ENCODE measurements at places on chromosomes 1 and 21. TPM values are rescaled to one million over a fixed set of nuclear protein-coding genes. Genes with fewer than 3 reads are reported as not detected.
A peak's percentile ranks its signal among the peaks of the same experiment; 100 is the strongest.

DNA sequence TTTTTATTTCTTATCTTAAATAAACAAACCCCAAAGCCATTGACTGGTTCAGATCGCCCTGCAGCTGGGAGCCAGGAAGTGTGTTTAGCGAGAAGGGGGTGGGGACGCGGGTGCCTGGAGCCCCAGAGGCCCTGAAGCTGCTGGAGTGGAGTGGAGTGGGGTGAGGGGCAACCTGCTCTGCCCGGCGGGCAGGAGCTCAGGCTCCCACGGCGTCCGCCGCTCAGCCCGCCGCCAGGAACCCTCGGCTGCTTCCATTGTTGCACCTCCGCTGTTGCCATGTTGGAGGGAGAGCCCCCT is 673 bp downstream of the PIK3C2B start:
- peaks cover 10% of the 10 kb centered on the region for H3K36me3 ChIP-seq
- peak overlapping the region; percentile 95 for H3K27ac ChIP-seq
- peak overlapping the region; percentile 98 for H3K4me3 ChIP-seq
- peaks cover 42% of the 10 kb centered on the region for H3K4me1 ChIP-seq
- H3K27me3 ChIP-seq, result no peaks in the 10 kb centered on the region

GRCh38 chr1:82329226-82329625 is 528.5 kb downstream of the ADGRL2 start:
- no peak overlapping the region for H3K27ac ChIP-seq
- H3K4me1 ChIP-seq, result no peaks in the 10 kb centered on the region
- H3K27me3 ChIP-seq, result no peaks in the 10 kb centered on the region
- H3K4me3 ChIP-seq, result no peak overlapping the region

- no peaks in the 10 kb centered on the region for H3K36me3 ChIP-seq
- H3K4me3 ChIP-seq, result no peak overlapping the region
- H3K27ac ChIP-seq, result no peak overlapping the region
Measured at GRCh38 chr1:29523136-29523535, 286.8 kb downstream of the PTPRU start.

- H3K4me3 ChIP-seq, result no peak overlapping the region
- H3K27me3 ChIP-seq, result no peaks in the 10 kb centered on the region
- H3K4me1 ChIP-seq, result no peaks in the 10 kb centered on the region
Measured at GRCh38 chr1:226274138-226274537, 34.8 kb downstream of the LIN9 start.

DNA sequence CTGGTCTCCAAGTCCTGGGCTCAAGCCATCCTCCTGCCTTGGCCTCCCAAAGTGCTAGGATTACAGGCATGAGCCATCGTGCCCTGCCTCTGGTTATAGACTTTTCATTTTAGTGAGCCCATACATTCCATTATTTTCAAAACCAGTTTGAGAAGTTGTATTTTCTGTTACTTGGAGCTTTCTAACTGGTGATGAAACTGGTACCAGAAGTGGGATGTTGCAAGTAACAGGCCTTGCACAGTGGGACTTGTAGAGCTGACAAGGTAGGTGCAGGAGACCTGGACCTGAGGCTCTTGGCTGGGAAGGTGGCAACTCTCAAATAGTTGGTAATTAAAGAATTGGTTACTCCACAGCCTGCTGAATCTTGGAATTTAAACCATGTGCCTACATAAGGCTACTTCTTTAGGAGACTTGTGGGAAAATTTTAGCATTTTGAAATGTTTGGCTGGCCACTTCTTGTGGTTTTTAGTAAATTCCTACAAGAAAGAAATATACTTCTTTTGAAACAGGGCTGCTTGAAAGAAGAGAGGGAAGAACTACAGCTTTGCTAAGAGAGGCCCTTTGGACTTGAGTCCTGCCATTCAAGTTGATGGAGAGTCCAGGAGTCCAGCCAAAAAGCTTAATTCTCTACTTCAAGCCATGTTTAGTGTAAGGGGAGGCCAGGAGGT is 9.8 kb upstream of the ALPL start:
- H3K4me3 ChIP-seq, result no peak overlapping the region
- no peaks in the 10 kb centered on the region for H3K36me3 ChIP-seq
- no peak for DNase-seq

- H3K27ac ChIP-seq, result no peak overlapping the region
- H3K36me3 ChIP-seq, result no peaks in the 10 kb centered on the region
- H3K4me1 ChIP-seq, result peaks cover 39% of the 10 kb centered on the region
Measured at GRCh38 chr1:59699227-59699847, 115.4 kb upstream of the HOOK1 start.

DNA sequence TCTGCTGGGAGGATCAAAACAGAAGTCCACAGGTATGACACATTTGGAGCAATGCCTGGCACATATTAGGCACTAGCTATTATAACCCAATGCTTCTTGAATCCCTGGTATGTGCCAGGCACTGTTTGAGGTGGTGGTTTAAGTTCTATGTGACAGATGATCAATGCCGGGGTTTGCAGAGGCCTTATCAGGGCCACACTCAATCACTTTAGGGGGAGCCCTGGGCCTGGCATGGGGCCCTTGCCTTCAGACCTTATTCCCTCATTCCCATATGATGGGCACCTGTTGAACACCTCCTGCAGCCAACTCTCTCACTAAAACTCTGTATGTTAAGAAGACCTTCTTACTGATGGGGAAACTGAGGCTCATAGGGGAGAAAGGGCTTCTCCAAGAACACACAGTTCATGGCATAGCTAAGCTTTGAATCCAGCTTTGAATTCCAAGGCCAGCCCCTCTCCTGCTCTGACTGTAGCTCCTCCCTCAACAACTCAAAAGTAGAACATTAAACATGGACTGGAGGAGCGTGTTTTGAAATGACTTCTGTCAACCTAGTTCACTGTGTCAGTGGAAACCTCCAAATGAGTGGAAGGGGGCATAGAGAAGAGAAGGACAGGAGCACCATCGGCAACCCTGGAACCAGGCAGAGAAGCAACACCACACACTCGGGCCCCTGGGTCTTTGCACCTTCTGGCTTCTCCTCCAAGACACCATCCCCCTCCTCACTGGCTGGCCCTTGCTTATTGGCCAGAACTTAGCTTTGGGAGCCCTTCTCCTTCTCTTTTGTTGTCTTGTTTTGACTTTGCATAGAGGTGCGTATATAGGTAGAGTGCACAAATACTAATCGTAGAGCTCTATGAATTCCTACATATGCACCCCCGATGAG is 6.6 kb upstream of the IFFO2 start:
- no peak overlapping the region for H3K4me3 ChIP-seq
- no peak overlapping the region for H3K27ac ChIP-seq
- no peaks in the 10 kb centered on the region for H3K27me3 ChIP-seq

GRCh38 chr1:97674517-97674916 is 246.3 kb downstream of the DPYD start:
- H3K4me3 ChIP-seq, result no peak overlapping the region
- no peak overlapping the region for H3K27ac ChIP-seq
- H3K4me1 ChIP-seq, result no peaks in the 10 kb centered on the region
- no peaks in the 10 kb centered on the region for H3K27me3 ChIP-seq
- peaks cover 18% of the 10 kb centered on the region for H3K36me3 ChIP-seq
- no peak for DNase-seq

DNA sequence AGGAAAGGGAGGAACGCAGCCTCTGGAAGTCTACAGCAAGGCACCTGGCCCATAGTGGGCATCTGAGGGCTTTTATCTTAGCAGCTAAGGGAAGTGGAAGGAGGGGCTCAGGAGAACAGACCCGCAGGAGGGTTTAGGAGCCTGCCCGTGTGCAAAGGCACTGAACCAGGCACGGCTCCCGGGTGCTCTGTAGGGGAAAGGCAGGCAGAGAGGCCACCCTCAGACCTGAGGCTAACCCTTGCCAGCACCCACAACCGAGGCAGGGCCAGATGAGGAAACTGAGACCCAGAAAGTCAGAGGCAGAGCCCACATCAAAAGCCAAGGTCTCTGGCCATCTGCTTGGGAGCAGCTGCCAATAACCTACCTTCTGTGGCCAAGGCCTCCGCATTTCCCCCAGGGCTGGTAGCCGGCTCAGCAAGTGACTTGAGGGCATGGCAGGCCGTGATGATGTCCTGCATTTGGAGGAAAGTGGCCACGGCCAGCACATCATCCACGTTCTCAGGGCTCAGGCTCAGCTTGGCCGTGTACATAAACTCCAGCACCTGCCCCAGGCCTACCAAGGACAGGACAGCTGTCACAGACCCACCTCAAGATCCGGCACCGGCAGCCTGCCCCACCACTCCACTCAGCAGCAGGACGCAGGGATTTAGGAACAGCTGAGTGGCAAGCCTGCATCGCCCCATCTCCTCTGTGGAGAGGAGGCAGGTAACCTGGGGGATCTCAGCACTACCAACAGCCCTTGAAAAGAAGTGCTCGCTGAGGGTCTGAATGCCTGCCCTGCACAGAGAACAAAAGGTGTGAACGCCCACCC is 29.1 kb downstream of the ZBTB17 start:
- no peaks in the 10 kb centered on the region for H3K27me3 ChIP-seq
- no peak for DNase-seq
- peaks cover 66% of the 10 kb centered on the region for H3K36me3 ChIP-seq
- peaks cover 41% of the 10 kb centered on the region for H3K4me1 ChIP-seq
- no peak overlapping the region for H3K4me3 ChIP-seq
- H3K27ac ChIP-seq, result no peak overlapping the region

DNA sequence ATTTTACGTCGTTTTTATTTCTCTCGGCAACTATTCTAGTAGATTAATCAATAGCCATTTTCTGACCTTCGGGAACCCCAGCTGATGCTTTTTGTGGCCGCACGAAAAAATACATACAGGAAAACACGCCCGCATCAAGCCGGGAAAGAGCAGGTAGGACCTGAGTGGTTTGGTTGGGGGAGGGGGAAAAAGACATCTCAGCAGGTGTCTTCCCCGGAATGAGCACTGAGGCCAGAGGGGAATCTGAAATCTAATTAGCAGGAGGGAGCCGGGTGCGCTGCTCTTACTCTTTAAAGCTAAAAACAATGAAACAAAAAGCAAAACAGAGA is 618 bp upstream of the FOXD3 start:
- H3K4me1 ChIP-seq, result peaks cover 44% of the 10 kb centered on the region
- no peak for DNase-seq
- peaks cover 100% of the 10 kb centered on the region for H3K27me3 ChIP-seq

GRCh38 chr1:157289424-157290105 is 151.4 kb upstream of the ETV3 start:
- no peak for DNase-seq
- no peak overlapping the region for H3K27ac ChIP-seq
- no peak overlapping the region for H3K4me3 ChIP-seq
- no peaks in the 10 kb centered on the region for H3K27me3 ChIP-seq

DNA sequence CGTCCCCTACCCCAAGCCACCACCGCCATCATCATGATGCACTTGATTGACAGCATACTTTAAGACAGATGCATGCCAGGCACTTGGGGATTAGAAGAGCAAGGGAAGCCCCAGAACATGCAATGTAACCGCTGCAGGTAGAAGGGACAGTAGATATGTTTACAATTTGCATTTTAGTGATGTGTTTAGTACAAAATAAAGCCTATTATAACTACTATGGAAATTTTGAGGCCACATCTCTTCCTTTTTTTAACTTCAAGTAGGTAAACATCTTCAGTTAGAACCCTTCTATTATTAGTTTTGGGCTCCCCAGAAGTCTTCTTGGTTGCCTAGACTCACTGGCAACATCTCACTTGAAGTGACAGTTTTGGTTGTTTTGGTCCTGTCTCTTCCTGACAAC is 25.3 kb downstream of the CR1L start:
- no peak overlapping the region for H3K4me3 ChIP-seq
- H3K36me3 ChIP-seq, result no peaks in the 10 kb centered on the region
- H3K27me3 ChIP-seq, result peaks cover 43% of the 10 kb centered on the region
- peaks cover 6% of the 10 kb centered on the region for H3K4me1 ChIP-seq
- no peak for DNase-seq
- H3K27ac ChIP-seq, result no peak overlapping the region

DNA sequence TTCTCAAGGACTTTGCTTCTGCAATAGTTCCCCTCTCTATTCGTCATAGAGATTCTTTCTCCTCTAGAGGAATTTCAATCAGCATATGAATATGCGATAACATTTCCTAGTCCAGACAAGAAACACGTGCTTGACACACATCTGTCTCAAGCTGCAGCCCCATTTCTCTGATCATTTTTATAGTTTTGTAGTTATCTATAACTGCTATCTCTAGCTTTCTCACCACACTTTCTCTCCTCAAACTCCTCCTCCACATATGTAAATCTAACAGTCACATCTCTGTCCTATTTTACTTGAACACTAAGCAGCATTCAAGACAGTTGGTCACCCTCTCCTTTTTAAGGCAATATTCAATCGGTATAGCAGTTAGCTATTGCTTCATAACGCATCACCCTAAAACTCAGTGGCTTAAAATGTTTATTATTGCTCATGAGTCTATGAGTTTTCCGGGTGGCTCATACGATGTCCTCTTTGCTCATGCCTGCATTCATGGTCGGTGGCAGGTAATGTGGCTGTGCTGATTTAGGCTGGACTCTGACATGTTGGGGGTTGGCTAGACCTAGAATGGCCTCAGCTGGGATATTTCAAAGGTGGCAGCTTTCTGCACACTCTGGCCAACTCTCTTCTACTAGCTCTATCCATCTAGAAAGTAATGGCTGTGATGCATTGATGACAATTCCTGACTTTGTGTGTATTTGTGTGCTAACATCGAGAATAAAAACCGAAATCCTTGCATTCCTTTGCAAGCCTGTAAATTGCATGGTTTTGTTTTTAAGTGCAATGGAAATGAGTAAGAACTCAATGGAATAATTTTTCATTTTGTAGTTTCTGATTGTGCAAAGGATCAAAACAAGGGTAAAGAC is 20.6 kb downstream of the ATP6V1G3 start:
- no peaks in the 10 kb centered on the region for H3K27me3 ChIP-seq
- no peak overlapping the region for H3K27ac ChIP-seq
- no peak for DNase-seq

- H3K27ac ChIP-seq, result no peak overlapping the region
- no peak overlapping the region for H3K4me3 ChIP-seq
- no peaks in the 10 kb centered on the region for H3K4me1 ChIP-seq
- no peaks in the 10 kb centered on the region for H3K36me3 ChIP-seq
- DNase-seq, result no peak
Measured at GRCh38 chr21:26888931-26889330, 43.7 kb upstream of the ADAMTS1 start.

DNA sequence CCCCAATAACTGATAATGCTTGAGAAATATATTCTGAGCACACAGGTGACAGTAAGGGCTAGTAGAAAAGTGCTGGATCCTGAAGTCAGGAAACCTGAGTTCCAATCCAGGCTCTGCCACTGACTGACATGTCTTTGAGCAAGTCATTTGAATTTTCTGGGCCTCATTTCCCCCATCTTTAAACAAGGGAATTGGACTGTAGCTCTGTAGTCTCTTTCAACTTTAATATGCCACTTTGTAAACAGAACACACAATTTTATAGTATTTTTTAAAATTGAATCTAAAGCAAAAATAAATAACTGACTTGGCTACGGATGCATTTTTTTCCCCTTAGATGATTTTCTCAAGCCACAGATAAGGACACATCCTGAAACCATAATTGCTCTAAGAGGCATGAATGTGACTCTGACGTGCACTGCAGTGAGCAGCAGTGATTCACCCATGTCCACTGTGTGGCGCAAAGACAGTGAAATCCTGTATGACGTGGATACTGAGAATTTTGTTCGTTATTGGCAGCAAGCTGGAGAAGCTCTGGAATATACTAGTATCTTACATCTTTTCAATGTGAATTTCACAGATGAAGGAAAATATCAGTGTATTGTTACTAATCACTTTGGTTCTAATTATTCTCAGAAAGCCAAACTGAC is 37.0 kb downstream of the LRIG2 start:
- DNase-seq, result no peak
- no peak overlapping the region for H3K4me3 ChIP-seq
- H3K4me1 ChIP-seq, result no peaks in the 10 kb centered on the region

The HSPA6 gene
- 13.0 TPM for total RNA-seq

The INSRR gene
- not detected for total RNA-seq

The CEP104 gene
- 53.9 TPM for total RNA-seq

The PPIAL4G gene
- total RNA-seq, result not detected

The RXRG gene
- total RNA-seq, result 8.4 TPM

The PIGR gene
- 813 TPM for total RNA-seq

The FOXD3 gene
- not detected for total RNA-seq

The SLAMF7 gene
- total RNA-seq, result 7.9 TPM

The DPH2 gene
- total RNA-seq, result 15.0 TPM

The TEX50 gene
- not detected for total RNA-seq

The CD52 gene
- 541 TPM for total RNA-seq

Data from lower lobe of right lung (tissue), 2 donors.